Esophagus squamous epithelium (tissue), 5 donors: ENCODE measurements at places on chromosomes 2 and 18.

DNA sequence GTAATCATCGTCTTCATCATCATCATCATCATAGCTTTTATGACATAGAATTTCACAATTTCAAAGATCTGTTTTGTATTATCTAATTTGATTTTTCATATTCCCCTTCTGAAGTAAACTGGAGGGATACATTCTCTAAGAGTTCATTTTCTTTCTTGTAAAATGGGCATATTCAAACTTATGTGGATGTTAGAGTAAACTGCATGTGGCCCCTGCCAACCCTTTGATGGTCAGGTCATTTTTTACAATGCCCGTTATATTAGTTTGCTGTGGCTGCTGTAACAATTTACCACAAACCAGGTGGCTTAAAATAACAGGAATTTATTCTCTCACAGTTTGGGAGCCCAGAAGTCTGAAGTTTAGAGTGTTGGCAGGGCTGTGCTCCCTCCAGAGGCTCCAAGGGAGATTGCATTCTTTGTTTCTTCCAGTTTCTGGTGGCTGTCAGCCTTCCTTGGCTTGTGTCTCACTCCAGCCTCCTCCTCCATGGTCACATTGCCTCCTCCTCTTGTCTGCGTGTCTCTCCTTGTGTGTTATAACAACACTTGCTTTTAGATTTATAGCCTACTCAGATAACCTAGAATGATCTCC lies 127.5 kb upstream of the MMADHC start:
- DNase-seq, result no peak

DNA sequence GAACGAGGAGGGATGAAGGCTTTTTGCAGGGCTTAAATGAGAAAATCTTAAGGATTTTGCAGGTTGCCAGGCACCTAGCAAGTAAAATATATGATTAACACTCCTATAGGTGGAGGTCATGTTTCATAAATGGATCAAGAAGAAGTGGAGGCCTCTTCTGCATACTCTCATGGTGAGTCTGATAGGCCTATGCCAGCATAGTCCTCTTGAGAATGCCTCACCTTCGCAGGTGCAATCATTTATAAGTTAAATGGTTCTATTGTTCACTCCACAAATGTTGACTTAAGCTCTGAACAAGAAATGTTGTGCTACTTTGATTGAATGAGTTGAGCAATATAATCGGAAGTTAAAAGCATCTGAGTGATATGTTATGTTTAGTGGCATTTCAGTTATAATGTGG lies 12.1 kb downstream of the LRRTM1 start:
- no peak for DNase-seq

DNA sequence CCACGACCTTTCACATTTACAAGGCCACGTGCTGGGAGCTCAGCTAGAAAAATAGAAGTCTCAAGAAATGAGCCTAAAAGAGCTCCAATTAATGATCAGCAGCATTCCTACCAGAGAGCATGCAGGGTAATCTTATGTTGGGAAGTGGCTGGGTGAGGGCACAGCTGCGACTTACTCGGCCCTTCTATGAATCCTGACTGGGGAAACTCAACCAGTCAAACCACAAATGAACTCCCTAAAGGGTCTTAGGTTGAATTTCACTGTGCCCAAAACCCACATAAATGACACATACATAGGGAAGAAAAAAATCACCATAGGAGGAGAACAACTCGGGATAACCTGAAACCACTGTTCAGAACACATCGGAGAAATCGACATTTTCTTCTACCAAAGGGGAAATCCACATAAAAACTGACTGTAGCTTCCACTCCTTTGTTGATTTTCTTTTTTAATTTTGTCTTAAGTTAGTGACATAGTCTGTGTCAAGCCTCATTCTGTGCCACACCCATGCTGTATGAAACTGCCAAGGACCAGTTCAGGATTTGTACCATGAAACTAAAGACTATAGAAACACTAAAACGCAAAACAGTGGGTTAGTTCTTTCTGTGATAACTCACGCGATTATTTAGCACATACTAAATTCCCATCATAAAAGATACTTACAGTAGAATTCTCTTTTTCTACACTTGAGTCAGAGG lies 54.7 kb downstream of the UXS1 start:
- DNase-seq, result no peak

DNA sequence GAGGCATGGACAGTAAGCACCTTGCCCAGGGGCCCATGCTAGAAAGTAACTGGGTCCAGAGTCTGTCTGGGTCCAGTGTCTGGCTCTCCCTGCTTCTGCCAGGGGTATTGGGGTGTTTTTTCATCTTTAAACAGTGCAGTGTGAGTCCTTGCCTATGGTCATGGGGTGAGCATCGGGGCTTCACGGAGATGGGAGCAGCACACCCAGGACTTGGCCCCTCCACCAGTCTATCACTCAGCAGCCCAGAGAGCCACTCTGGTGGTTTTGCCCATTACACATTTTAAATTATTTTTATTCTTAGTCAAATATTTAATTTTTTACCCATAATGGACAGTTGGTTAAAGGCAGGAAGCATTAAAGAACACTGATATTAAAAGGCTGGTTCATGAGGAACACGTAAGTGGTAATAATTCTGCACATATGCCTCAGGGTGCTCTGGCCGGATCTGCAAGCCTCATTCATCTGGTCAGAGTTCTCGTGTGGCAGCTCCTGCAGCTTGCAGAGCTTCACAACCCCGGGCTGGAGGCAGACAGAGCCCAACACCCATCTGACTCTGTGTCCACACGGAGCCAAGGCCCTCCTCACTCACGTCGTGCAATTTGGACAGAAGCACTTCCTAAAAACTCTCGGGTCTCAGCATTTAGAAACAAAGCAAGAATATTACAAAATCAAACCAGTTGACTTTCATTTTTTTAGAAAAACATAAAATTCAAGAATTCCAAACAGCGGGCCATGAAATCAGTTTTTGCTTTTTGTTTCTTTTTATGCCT lies 204.1 kb downstream of the CTIF start:
- peak; percentile 8 for DNase-seq

DNA sequence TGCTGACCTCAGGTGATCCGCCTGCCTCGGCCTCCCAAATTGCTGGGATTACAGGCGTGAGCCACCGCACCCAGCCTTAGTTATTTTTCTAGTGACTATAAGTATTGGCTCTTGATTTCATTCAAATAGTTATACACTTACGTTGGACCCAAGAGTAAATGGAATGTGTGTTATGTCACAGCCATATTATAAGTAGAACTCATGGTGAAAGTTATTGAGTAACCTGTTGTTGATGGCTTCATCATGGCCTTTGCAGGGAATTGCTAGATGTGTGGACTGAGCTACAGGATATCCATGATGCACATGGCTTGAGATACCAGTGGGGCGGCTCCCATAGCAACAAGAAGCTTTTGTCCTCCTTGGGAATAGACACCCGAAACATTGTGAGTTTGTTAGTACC lies 44.7 kb downstream of the AFTPH start:
- DNase-seq, result no peak

- no peak for DNase-seq
Observed at GRCh38 chr2:187982668-187983067, 309.0 kb upstream of the GULP1 start.

- DNase-seq, result no peak
Observed at GRCh38 chr2:167135706-167136105, 247.4 kb downstream of the XIRP2 start.

- no peak for DNase-seq
Observed at GRCh38 chr18:79776674-79777073, 21.1 kb upstream of the KCNG2 start.

- no peak for DNase-seq
Observed at GRCh38 chr2:172878260-172878659, 142.6 kb downstream of the RAPGEF4 start.

DNA sequence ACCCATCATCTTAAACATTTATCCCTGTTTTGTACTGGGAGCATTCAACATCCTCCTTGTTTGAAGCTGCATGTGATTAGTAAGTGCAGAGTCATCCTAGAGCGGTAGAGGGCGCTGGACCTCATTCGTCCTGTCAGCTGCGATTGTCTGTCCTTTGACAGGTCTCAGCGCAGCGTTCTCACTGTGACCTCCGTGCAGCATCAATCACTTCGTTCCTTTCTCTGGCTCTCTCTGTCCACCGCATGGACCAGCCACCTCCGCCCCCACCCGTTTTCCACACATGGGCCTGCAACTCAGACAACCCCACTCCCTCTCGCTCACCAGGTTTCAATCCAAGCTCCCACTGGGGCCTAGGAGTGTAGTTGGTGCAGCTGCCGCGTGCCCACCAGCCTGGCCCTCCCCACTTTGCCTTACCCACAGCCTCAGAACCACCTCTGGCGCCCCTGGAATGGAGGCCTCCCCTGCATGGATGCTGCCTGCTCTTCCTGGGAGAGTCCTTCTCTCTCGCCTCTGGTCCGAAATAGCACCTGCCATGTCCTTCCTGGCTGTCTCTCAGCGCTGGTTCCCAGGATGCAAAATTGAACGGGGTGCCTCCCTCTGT lies 90.5 kb downstream of the NDUFA10 start:
- DNase-seq, result no peak

DNA sequence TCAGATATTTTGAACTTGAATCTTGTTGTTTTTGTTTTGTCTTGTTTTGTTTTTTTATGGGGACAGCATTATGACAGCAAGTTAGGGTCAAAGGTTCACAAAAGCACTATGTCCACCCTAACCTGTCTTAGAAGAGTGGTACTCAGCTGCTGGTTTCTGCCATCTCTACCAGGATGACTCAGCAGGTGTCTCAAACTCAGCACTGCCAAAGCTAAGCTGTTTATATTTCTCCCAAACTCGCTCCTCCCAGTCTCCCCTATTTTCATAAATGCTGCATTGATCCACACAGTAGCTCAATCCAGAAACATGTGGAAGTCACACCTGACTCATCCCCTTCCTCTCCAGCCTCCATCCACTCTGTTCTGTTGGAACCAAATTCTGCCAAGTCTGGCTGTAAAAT lies 134.9 kb downstream of the ZBTB7C start:
- DNase-seq, result no peak

- DNase-seq, result no peak
Observed at GRCh38 chr18:47280121-47280520, 28.7 kb upstream of the SKOR2 start.
